ENCODE measurements at places on chromosomes 7 and 10.

- no peak for DNase-seq
These were observed 45.4 kb upstream of the GRM3 start for GRCh38 chr7:86598311-86598710.

DNA sequence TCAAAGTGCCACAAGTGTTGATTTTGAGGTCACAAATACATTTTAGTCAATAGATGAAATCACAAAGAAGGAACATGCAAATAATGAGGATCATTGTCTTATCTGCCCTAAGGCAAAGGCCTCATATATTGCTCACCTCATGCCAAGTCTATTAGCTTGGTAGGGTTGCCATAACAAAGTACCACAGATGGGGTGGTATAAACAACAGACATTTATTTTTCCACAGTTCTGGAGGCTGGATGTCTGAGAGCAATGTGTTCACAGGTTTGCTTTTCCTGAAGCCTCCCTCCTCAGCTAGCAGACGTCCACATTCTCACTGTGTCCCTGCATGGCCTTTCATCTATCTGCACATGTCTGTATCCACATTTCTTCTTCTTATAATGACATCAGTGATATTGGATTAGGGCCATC lies 59.6 kb downstream of the RELN start:
- DNase-seq: no peak

- DNase-seq: no peak
These were observed 111.7 kb upstream of the PLXNA4 start for GRCh38 chr7:132687981-132688383.

DNA sequence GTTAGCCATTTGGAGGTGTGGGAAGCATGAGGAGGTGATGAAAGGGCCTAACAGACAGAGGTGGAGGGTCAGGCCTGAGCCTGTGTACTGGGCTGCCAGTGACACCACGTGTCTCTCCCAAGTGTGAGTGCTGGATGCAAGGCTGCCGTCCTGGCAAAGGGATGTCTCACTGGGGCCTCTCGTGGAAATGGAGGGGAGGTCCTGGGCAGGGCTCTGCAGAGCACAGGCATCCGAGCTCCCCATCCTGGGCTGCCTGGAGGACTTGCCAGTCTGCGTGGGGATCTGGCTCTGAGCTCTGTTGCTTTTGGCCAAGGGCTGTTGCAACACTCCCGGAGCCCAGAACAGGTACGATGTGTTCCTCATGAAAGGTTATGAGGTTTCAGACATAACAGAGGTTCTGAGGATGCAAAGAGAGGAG lies 77.3 kb downstream of the GRK5 start:
- no peak for DNase-seq

DNA sequence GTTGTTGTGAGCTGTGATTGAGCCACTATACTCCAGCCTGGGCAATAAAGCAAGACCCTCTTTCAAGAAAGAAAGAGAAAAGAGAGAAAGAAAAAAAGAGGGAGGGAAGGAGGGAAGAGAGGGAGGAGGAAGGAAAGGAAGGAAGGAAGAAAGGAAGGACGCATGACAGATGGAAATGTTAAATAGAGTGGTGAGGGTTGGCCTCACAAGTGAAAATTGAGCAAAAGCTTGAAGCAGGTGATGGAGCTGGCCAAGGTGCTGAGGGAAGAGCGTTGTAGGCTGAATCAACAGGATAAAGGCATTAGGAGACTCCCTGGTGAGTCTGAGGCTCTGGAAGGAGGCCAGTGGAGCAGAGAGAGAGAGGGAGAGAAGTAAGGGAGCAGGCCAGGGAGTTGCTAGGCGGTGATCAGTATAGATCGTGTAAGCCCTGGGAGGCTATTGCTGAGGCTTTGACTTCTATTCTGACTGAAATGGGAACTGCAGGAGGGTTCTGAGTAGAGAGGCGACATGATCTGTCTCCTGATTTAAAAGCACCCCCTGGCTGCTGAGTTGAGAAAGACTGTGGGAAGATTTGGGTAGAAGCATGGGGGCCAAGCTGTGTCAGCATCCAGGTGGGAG lies 26.5 kb upstream of the TMEM248 start:
- DNase-seq: no peak

DNA sequence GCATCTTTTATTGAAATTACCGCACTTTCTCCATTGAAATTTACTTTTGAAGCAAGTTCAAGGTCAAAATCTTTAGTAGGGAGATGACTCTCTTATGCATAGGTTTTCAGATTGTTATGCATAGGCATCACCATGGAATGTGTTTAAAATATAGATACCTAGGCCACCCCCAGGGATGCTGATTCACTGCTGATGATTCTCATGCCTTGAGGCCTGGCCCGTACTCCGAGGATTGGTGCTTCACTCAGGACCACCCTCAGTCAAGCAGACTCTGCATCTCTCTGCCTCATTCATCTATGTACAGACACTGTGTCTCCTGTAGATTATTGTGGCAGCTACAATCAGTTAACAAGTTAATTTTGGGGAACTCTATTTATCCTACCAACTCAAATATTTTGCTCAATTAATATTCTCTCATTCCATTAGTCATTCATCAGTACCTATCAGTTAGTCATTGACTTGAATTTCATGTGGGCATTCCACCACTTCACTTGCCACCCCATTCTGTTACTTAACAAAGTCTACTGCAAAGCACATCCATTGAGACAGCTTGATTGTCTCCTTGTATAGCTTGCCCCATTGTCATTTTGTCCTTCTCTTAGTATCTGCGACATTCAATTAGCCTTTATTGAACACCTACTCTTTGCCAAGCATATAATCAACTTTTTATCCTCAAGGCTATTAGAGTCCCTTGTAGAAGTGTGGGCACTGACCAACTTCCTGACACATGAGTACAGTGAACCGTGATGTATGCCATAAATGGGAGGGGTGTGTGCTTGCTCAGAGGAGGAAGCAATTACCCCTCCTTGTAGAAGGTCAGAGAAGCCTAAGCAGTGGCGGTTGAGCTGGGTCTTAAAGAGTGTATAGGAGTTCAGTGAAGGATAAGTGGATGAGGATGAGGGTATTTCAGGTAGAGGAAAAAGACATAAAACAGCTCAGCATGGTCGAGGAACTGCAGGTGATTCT lies 255.6 kb upstream of the BMPER start:
- DNase-seq: no peak

DNA sequence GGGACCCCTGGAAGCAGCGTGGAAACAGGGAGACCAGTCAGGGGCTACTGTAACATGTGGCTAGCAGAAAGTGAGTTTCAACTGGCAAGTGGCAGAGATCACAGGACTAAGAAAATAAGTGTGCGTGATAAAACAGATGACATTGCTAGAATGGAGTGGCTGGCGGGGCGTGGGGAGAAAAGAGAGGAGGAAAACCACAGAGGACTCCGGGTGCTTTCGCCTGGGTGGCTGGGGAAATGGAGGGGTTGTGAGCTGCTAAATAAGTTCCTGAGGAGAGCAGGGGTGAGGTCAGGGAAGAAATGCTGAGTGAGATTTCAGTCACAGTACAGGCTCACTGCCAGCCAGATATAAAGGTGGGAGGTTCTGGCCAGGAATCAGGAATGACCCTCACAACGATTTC lies 166.9 kb downstream of the MYOF start:
- DNase-seq: no peak

DNA sequence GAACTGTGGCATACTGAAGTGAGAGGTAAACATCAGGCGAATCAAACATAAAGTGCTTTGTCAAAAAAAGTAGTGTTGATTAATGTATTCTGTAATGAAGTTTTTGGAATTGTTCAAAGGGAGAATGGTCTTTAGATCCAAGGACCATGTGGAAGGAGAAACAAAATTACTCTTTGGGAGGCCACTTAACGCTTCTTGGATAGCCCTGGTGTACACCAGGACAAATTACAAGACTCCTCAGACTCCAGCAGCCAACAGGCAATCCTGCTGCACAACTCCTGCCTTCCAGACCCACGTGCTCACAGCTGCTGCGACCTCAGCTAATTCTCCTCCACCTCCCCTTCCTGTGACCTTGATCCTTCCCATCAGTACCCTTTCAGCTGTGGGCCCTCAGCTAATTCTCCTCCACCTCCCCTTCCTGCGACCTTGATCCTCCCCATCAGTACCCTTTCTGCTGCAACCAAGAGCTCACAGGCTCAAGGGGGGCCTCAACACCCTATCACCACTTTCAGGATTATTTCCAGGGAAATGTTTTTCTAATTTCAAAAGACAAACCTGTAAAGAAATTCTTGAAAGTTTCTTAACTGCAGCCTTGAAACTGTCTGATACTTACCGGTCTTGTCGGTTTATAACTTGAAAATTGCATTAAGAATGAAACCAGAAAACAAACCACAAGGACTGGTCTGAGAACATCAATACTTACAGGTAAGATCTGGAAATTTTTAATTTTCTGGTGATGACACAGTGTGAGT lies 29.7 kb upstream of the DDC start:
- DNase-seq: no peak

DNA sequence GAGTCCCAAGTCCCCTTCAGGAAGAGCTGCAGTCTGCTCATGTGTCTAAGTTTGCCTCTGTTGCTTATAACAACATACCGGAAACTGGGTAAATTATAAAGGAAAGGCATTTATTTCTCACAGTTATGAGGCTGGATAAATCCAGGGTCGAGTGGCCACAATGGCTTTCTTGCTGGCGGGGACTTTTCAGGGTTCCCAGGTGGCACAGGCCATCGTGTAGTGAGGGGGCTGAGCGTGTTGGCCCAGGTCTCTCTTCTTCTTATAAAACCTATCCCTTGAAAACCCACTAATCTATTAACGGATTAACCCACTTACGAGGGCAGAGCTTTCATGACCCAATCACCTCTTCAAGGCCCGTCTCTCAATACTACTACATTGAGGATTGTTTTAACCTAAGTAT lies 8.7 kb downstream of the VIPR2 start:
- DNase-seq: no peak

- no peak for DNase-seq
These were observed 4.5 kb downstream of the NEUROG3 start for GRCh38 chr10:69568472-69569395.

- peak; percentile 33 for DNase-seq
These were observed 153.9 kb downstream of the BMPER start for GRCh38 chr7:34059136-34059828.

- no peak for DNase-seq
These were observed 222.0 kb downstream of the ADK start for GRCh38 chr10:74373059-74373458.

DNA sequence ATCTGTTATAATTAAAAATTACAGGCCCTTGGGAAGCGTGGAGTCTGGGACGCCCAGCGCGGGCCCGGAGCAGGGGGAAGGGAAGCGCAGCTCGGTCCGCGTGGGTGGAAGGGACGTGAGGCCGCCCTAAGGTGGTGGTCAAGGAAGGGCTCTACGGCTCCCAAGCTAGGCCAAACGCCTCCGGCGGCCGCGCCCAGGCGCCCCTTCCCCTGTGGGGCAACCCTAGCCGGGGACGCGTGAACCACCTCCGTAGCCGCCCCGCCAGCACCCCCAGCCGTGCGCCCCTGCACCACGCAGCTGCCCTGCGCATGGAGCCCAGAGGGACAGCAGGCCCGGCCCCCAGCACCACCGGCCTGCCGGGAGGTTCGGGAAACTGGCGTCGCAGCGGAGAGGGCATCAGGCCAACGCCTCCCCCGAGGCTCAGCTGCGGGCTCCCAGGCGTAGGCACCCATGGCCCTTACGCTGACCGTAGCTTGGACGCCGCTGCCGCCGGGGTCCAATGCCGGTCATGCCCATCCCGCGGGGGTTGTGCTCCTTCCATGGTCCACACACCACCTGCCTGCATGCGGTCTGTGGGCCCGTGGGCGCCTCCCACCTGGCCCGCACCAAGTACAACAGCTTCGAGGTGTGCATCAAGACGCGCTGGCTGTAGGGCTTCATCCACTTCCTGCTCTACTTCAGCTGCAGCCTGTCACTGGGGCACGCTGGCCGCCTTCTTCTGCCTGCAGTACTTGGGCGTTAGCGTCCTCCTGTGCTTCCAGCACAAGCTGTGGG lies 166.7 kb downstream of the SEPTIN7 start:
- no peak for DNase-seq

DNA sequence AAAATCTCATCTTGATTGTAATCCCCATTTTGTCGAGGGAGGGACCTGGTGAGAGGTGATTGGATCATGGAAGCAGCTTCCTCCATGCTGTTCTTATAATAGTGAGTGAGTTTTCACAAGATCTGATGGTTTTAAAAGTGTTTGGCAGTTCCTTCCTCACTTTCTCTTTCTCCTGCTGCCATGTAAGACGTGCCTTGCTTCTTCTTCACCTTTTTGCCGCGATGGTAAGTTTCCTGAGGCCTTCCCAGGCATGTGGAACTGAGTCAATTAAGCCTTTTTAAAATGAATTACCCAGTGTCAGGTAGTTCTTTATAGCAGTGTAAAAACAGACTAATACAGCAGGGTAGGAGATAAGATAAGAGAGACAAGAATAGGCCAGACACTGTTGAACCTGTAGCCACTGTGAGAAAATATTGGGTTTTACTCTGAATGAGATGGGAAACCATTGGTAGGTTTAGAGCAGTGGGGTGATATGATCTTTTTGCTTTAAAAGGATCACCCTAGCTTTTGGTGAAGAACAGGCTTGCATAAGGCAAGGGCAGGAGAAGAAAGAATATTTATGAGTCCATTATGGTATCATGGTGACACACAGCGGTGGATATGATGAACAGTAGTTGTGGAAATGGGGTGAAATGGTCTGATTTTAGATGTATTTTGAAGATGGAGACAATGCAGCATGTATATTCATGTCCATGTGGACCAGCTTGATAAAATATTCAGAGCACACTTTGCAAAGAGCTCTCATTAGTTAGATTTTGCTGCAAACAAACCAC lies 11.5 kb downstream of the OR6B1 start:
- peak; percentile 71 for DNase-seq

DNA sequence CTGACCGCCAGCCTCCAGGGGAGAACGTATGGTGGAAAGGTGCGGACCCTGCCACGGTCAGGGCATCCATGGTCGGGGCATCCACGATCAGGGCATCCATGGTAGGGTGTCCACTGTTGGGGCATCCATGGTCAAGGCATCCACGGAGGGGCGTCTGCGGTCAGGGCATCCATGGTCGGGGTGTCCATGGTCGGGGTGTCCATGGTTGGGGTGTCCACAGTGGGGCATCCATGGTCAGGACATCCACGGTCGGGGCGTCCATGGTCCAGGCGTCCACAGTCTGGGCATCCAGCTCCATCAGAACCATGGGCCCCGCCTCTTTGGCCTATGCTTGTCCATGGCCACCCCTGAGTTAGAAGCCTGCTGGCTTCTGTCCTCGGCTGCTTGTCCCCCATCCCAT lies 148.1 kb downstream of the ADARB2 start:
- no peak for DNase-seq

- DNase-seq: no peak
These were observed 607.4 kb downstream of the POM121L12 start for GRCh38 chr7:53642866-53643265.

- DNase-seq: no peak
These were observed 402.5 kb downstream of the RPS24 start for GRCh38 chr10:78436222-78436573.

DNA sequence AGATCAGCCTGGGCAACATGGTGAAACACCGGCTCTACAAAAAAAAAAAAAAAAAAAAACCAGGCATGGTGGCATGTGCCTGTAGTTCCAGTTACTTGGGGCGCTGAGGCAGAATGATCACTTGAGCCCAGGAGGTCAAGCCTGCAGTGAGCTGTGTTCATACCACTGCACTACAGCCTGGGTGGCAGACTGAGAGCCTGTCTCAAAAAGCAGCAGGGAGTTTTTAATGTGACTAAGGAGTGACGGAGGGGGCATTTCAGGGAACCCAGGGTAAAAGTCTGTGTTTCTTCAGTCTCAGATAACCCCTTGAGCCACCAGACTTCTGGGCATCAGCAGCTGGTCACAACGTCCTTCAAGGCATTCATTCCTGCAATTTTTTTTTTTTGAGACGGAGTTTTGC lies 2.2 kb upstream of the C10orf95 start:
- DNase-seq: no peak

- DNase-seq: no peak
These were observed 610.5 kb downstream of the KCNMA1 start for GRCh38 chr10:77027141-77027540.

GRCh38 chr10:88833723-88834122 lies 17.9 kb downstream of the ANKRD22 start:
- no peak for DNase-seq
